Urinary bladder (tissue), 4 donors: ENCODE measurements at places on chromosomes 16 and 17. TPM values are rescaled to one million over a fixed set of nuclear protein-coding genes. Genes with fewer than 3 reads are reported as not detected.

- no peak for DNase-seq
Observed at GRCh38 chr16:54066451-54067105, 220.0 kb downstream of the IRX3 start.

DNA sequence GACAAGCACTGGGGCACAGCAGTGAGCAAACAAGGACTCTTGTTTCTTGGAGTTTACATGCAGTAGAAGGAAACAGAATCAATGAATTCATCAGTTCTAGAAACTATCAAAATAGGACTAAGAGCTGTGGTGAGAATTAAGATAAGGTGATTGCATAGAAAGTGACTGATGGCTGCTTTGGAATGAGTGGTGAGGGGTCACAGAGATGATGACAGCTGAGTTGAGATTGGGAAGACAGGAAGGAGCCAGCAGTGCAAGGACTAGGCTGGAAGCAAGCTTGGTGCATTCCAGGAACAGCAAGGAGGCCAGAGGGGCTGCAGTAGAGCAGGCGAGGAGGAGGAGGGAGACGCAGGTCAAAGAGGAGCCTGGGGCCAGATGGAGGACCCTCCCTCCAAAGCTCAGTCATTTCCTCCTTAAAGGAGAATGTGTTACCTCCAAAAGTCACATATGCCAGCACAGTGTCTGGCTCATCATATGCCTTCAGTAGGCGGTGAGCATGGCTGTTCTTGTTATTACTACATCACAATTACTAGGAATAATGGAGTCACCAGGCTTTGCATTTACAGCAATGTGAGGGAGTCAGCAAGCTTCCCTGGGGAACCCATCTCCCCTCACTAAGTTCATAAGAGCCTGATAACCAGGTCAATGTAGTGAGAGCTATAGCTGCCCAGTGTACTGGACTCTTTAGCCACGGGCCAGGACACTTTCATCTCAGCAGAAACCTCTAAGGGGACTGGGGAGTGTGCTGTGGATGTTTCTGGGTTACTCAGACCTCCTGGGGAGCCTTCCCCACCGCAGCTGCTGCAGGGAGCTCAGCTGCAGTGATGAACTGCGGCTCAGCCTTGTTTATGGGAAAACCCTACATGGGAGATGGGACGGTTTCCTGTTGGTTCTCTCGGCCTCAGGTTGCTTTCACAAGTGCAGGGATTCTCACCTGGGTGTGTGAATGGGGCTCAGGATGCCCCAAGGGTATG is 157.2 kb downstream of the SEC14L1 start:
- DNase-seq: no peak

- DNase-seq: no peak
Observed at GRCh38 chr17:4509923-4510617, 11.4 kb downstream of the SPNS2 start.

- no peak for DNase-seq
Observed at GRCh38 chr16:12132850-12133440, 156.4 kb downstream of the SNX29 start.

DNA sequence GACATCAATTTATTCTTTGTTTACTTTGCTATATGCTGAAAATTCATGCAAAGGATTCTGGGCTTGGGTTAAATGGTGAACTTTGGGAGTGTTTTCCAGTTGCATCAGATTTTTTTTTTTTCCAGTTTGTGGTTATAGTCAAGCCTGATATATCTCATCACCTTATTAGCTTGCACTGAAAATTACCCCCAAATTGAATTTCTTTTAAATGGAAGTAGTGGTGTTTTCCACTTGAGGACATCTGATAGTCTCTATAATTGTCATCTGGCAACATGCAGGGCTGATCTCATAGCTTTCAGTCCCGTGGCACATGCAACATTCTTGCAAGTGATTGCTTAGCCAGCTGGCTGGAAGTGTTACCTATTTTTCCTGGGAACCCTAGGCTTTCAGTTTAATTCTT is 4.7 kb upstream of the KRTAP3-1 start:
- no peak for DNase-seq

- DNase-seq: no peak
Observed at GRCh38 chr17:61088556-61088955, 311.1 kb upstream of the TBX2 start.

GRCh38 chr16:19872935-19873334 is 11.7 kb downstream of the GPRC5B start:
- no peak for DNase-seq

DNA sequence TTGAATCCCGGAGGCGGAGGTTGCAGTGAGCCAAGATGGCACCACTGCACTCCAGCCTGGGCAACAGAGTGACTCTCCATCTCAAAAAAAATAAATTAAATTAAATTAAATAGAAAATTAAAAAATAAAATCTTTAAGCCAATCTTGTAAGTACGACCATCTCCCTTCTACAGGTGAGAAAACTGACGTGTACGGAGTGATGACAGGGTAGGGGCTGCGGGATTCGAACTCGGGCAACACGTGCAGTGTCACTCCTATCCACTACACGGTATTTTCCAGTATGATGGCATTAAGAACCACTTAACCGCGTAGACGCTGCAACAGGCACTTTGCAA is 762 bp downstream of the WDR59 start:
- no peak for DNase-seq

- no peak for DNase-seq
Observed at GRCh38 chr16:27758544-27758943, 208.6 kb downstream of the KATNIP start.

GRCh38 chr17:19717411-19717908 is 1.1 kb upstream of the SLC47A2 start:
- DNase-seq: no peak

DNA sequence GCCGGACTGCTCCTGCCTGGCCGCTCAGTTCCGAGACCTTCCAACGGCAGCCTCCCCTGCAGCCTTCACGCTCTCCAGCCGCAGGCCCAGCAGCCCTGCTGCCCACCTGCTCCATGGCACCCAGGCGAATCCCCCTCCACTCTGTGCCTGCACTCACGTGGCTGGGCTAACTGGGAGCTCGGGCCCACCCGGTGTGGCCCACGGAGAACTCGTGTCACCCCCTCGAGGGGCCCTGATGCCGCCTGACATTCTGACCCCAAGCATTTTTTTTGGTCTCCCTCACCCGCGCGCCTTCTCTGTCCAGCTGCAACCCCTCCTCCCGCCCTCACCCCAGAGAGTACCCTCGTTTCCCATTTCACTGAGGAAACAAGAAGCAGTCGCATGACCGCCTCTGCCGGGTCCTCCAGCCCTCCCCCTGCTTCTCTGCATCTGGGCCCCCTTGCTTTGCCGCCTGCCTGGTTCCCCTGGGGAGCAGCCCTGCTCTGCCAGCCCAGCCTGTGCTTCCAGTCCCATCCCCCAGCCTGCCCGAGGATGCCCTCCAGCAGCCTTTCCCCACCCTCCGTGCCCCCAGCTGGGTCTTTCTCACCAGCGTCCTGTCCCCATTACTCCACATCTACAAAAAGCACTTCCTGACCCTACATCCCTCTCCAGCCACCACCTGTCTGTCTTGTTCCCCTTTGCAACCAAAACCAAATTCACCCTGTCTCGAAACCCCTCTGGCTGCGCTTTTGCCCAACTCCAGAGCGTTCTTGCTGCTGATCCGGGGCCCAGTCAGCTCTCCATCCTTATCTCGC is 146.4 kb upstream of the CHMP6 start:
- no peak for DNase-seq

- no peak for DNase-seq
Observed at GRCh38 chr17:2211661-2212399, 91.8 kb downstream of the SMG6 start.

DNA sequence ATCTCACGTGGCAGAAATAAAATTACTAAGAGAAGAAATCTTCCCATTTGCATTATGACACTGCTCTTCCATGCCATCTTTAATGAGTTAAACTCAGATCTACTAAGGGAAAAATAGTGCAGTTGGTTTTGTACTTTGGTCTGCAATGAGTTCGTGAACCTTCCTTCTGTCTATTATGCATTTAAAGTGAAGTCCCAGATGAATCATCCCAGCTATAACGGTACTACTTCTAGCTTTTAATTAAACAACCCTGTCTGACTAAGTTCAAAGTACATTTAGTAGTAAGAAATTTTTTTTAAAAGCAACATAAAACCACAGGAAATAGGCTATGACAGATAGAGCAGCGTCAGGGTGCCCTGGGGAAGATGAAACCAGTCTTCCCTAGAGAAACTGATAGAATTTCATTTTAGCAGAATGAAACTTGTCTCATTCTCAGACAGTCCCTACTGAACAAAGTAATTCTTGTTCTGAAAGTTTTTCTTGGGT is 1.8 kb downstream of the TMIGD1 start:
- no peak for DNase-seq

DNA sequence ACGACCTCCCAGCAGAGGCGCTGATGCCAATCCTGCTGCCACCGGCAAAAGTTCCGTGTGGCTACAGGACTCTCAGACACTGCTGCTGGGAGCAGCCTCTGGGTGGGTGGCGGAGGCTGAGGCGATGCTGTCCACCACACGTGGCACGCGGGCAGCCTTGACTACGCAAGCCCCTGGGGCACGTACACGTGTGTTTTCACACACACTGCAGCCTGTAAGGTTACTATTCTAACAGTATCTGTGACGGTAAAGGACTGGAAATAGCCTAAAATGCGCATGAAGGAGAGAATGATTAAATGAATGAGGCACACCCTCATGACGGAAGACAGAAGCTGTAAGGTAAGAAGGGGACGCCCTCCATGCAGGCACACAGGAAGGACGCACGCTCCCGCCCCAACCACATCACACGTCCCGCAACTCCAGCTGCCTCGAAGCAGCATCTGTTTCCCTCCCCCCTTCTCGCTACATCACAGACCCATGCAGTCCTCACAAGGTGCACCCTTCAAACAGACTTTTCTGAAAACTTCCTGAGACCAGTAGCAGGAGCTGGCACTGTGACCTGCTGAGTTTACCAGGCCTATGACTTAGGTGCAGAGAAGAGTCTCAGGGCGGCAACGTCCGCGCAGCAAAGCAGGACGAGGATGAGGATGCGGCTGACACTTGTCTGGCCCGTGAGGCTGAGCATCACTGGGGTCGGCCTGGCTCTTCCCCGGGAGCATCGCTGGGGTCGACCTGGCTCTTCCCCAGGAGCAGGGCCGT is 28.7 kb upstream of the FASN start:
- no peak for DNase-seq

GRCh38 chr16:57525761-57526160 is 10.6 kb downstream of the CCDC102A start:
- no peak for DNase-seq

GRCh38 chr16:73006026-73006425 is 41.9 kb downstream of the ZFHX3 start:
- no peak for DNase-seq

- DNase-seq: no peak
Observed at GRCh38 chr17:79952901-79953300, 82.8 kb downstream of the TBC1D16 start.

- DNase-seq: no peak
Observed at GRCh38 chr16:19804538-19805323, 79.9 kb downstream of the GPRC5B start.

DNA sequence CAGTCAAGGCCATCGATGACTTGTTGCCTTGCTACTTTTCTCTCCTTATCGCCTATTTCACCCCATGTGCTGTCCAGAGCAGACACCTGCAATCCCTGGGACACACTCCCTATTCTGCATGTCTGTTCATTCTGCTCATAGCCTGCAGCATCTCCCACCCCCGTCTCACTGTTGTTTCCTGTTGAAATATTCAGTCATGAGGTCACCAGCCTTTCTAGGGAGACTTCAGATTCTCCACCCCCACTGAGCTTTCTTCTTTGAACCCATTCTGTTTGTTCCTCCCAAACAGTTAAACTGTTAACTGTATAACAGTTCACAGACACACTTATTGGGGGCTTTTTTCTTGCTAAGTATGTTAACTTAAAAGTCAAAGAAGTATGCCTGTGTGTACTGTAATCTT is 94.4 kb downstream of the AATF start:
- no peak for DNase-seq

- DNase-seq: no peak
Observed at GRCh38 chr16:175011-175949, 1.2 kb upstream of the HBA1 start.

DNA sequence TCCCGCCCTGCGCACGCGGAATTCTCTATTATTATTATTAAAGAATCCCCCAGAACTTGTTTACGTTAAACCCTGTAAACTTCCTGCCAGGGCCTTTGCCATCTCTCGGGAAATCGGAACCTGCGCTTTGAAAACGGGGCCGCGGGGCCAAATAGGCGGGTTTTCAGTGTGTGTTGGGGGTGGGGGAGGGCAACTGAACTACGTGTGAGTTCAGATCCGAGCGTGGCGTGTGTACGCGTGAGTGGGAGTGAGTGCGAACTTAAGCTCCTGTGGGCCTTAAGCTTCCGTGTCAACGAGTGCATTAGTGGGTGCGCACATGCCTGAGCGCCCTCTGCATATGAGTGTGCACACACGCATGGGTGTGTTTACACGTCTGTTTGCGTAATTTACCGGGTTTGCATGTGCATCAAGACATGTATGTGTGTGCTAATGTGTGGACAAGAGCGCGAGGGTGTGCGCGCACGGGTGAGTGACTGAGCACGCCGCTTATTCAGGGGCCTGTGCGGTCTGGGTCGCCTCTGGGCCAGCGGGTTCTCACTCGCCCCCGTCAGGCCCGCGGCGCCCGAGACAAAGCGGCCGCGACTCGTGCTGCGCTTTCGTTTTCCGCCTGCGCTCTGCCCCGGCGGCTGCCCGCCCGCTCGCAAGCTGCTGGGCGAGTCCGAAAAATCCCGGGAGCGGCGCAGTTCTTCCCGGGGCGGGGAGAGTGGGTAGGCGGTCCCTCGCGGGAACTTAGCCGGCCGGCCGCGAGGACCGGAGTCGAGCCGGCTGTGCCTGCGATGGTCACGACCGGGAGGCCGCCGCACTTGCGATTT is 1.2 kb upstream of the FOXF1 start:
- DNase-seq: no peak

GRCh38 chr16:68324780-68325357 is 14.1 kb downstream of the PRMT7 start:
- DNase-seq: no peak

DNA sequence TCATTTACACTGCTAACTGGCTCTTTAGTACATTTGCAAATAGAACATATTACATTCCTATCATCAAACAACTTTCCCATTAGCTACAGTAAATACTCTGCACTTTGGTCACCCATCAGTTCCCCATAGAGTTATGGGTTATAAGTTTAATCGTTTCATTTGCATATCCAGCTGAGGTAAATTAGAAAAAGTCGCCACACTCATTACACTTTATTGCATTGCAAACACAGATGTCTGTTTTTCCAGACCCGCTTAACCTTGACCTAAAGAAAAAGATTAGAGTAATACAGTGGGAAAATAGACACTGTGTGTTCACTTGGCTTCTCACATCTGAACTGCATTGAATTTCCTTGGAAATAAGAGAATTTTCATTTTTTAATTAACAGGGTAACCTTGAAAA is 213.1 kb upstream of the PSMD7 start:
- DNase-seq: no peak

The SLC6A2 gene
- total RNA-seq: 10.5 TPM

The SLC5A2 gene
- total RNA-seq: 0.42 TPM

The KRTAP4-1 gene
- total RNA-seq: not detected

The RPL23 gene
- 2,179 TPM for total RNA-seq

The HSF5 gene
- total RNA-seq: 0.26 TPM
